ENCODE measurements at places on chromosomes 3 and 15. TPM values are rescaled to one million over a fixed set of nuclear protein-coding genes. Genes with fewer than 3 reads are reported as not detected.

DNA sequence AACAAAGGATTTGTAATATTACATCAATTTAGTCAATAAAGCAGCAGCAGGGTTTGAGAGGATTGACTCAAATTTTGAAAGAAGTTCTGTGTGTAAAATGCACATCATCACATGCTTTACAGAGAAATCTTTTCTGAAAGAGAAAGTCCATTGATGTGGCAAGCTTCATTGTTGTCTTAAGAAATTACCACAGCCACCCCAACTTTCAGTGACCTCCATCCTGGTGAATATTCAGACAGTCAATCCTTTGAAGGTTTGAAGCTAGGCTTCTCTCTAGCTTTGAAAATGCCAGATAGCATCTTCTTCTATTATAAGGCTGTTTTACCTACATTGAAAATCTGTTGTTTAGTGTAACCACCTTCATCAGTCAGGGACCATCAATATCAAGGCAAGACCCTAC lies 51.8 kb upstream of the SETMAR start:
- no peak overlapping the region for H3K4me3 ChIP-seq
- H3K4me1 ChIP-seq = no peaks in the 10 kb centered on the region
- H3K27ac ChIP-seq = no peak overlapping the region
- no peak for DNase-seq
- H3K36me3 ChIP-seq = no peaks in the 10 kb centered on the region

DNA sequence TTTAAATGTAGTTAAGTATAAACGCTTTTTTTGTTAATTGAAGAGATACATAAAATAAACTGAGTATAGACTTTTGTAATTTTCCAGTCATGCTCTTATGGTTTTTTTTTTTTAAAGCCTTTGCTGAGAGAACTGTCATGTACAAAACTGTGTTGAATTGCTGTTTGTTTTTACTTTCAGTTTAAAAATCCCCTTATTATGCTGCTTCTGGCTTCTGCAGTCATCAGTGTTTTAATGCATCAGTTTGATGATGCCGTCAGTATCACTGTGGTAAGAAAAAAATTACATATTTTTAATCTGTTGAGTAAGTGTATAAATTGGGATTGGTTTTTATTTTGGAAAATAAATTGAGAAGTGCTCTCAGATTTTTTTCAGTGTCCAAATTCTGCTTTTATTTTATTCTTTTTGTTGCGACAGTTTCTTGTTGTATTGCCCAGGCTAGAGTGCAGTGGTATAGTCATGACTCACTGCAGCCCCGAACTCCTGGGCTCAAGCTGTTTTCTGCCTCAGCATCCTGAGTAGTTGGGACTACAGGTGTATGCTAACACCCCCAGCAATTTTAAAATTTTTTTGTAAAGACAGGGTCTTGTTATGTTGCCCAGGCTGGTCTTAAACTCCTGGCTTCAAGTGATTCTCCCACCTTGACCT lies 40.7 kb downstream of the ATP2C1 start:
- no peak overlapping the region for H3K27ac ChIP-seq
- no peaks in the 10 kb centered on the region for H3K27me3 ChIP-seq
- DNase-seq = no peak
- no peaks in the 10 kb centered on the region for H3K4me1 ChIP-seq
- H3K4me3 ChIP-seq = no peak overlapping the region

- DNase-seq = peak; percentile 29
- no peak overlapping the region for H3K4me3 ChIP-seq
- no peaks in the 10 kb centered on the region for H3K36me3 ChIP-seq
- H3K27me3 ChIP-seq = no peaks in the 10 kb centered on the region
- no peak overlapping the region for H3K27ac ChIP-seq
- H3K4me1 ChIP-seq = peaks cover 49% of the 10 kb centered on the region
These were observed 144.6 kb upstream of the MEF2A start for GRCh38 chr15:99421172-99421656.

GRCh38 chr15:101520395-101520794 lies 30.9 kb upstream of the PCSK6 start:
- H3K36me3 ChIP-seq = no peaks in the 10 kb centered on the region
- no peaks in the 10 kb centered on the region for H3K27me3 ChIP-seq
- H3K4me1 ChIP-seq = no peaks in the 10 kb centered on the region
- H3K27ac ChIP-seq = no peak overlapping the region
- no peak overlapping the region for H3K4me3 ChIP-seq

GRCh38 chr3:54215521-54215920 lies 93.2 kb downstream of the CACNA2D3 start:
- no peaks in the 10 kb centered on the region for H3K4me1 ChIP-seq
- no peak overlapping the region for H3K4me3 ChIP-seq
- no peaks in the 10 kb centered on the region for H3K27me3 ChIP-seq
- DNase-seq = no peak

GRCh38 chr15:99098426-99098825 lies 6.5 kb upstream of the SYNM start:
- peaks cover 9% of the 10 kb centered on the region for H3K27me3 ChIP-seq
- H3K4me3 ChIP-seq = no peak overlapping the region
- H3K27ac ChIP-seq = no peak overlapping the region
- no peak for DNase-seq
- H3K36me3 ChIP-seq = no peaks in the 10 kb centered on the region

GRCh38 chr15:99632521-99632920 lies 66.7 kb downstream of the MEF2A start:
- H3K27me3 ChIP-seq = no peaks in the 10 kb centered on the region
- no peak overlapping the region for H3K4me3 ChIP-seq

- no peaks in the 10 kb centered on the region for H3K4me1 ChIP-seq
- DNase-seq = no peak
- no peaks in the 10 kb centered on the region for H3K36me3 ChIP-seq
- no peak overlapping the region for H3K4me3 ChIP-seq
- no peak overlapping the region for H3K27ac ChIP-seq
- no peaks in the 10 kb centered on the region for H3K27me3 ChIP-seq
These were observed 57.4 kb upstream of the MYZAP start for GRCh38 chr15:57534281-57534680.

GRCh38 chr3:115518100-115518852 lies 105.0 kb upstream of the GAP43 start:
- no peak for DNase-seq
- H3K27ac ChIP-seq = no peak overlapping the region
- no peaks in the 10 kb centered on the region for H3K36me3 ChIP-seq
- H3K4me3 ChIP-seq = no peak overlapping the region
- peaks cover 6% of the 10 kb centered on the region for H3K4me1 ChIP-seq

DNA sequence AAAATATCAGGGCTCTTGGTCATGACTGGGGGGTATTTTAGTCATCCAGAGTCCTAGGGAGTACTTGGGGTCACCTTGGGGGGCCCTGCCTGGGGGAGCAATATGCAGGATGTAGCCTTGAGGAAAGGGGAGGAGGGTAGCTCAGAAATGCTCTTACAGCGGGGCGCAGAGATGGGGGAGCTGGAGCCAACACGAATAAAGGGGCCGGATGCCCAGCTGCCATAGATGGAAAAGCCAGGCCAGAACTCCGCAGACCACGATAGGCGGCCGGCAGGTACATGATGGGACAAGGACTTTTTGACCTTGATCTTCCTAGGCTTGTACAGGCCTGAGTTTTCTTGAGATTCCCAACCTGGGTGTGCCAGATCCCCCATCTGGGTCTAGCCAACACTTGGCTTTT lies 47.7 kb upstream of the SLC6A1 start:
- H3K4me3 ChIP-seq = no peak overlapping the region
- DNase-seq = no peak
- no peak overlapping the region for H3K27ac ChIP-seq
- no peaks in the 10 kb centered on the region for H3K4me1 ChIP-seq
- H3K27me3 ChIP-seq = no peaks in the 10 kb centered on the region

DNA sequence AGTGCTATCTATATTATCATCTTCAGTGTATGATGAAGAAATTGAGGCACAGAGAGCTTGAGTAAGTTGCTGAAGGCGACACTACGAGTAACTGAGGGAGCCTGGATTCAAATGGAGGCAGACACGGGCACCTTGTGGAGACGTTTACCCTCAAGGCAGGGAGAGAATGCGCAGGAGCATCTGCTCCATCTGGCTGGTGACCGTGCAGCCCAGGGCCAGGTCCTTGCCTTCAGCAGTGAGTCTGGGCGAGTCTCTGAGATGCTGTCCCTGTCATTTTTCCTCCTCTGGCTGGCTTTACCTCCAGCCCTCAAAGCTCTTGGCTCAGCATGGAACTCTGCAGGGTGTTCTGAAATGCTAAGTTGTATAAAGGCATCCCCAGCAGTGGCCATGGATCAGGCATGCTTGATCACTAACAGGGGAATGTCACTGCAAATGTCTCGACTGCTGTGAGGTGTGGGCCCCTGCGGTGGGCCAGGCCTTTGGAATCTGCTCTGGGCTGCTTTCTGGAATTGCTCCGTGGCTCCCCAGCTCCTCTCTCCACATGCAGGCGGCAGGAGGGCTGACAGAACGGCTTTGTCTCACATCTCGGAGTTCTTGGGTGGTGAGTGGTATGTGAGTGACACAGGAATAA lies 19.7 kb downstream of the SPSB4 start:
- no peak overlapping the region for H3K4me3 ChIP-seq
- H3K36me3 ChIP-seq = no peaks in the 10 kb centered on the region
- no peak overlapping the region for H3K27ac ChIP-seq
- no peaks in the 10 kb centered on the region for H3K4me1 ChIP-seq
- no peaks in the 10 kb centered on the region for H3K27me3 ChIP-seq

DNA sequence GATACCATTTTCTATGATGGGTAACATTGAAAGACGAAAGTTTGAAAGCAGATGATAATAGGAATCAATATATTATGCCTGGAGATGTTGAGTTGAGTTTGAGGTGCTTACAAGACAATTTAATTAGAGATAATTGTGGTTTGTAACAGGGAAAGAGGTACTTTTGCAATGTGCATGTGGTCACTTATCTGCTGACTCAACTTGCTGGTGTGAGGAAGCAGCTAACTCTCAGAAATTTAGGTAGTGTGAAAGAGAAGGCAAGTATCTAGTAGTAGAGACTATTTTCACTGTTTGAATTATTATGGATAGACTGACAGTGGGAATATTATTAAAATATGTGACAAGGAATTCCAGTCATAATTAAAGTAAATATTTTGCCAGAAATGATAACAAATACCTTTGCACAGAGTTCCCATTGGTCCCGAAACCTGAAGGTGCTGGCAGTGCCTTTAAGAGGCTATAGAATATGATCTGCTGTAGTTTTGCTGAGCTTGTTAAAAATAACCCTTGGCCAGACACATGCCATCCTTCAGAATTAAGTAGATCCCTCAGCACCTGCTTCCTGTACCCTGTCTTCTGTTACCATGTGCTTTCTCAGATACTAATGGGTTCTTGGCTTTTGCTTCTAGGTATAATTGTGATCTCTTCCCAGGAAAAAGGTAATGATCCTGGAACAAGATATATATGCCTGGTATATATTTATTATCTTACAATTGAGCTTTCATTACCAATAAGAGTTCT lies 315.9 kb downstream of the BCHE start:
- H3K36me3 ChIP-seq = no peaks in the 10 kb centered on the region
- H3K27me3 ChIP-seq = no peaks in the 10 kb centered on the region
- no peaks in the 10 kb centered on the region for H3K4me1 ChIP-seq
- H3K4me3 ChIP-seq = no peak overlapping the region
- DNase-seq = no peak

GRCh38 chr3:72427624-72428023 lies 420.6 kb downstream of the SHQ1 start:
- no peak overlapping the region for H3K27ac ChIP-seq
- no peaks in the 10 kb centered on the region for H3K36me3 ChIP-seq
- no peak overlapping the region for H3K4me3 ChIP-seq
- no peaks in the 10 kb centered on the region for H3K27me3 ChIP-seq

DNA sequence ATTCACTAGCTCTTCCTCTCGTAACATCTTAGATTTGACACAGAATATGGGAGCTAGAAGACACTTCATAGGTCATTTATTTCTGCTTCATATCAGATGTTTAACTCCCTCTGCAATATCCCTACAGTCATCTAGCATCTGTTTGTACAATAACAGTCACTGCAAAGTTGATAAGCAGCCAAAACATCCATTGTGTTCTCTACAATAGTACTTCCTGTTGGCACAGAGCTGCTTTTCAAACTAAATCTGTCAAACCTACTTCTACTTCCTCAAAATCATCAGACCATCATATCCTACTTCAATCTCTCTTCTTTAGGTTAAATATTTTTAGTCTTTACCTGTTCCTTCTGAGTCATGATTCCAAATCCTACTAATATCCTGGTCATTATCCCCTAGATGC lies 233.2 kb downstream of the FGF12 start:
- no peaks in the 10 kb centered on the region for H3K4me1 ChIP-seq
- H3K4me3 ChIP-seq = no peak overlapping the region
- DNase-seq = no peak

- H3K36me3 ChIP-seq = no peaks in the 10 kb centered on the region
- H3K4me3 ChIP-seq = no peak overlapping the region
- no peaks in the 10 kb centered on the region for H3K4me1 ChIP-seq
- no peak for DNase-seq
- no peaks in the 10 kb centered on the region for H3K27me3 ChIP-seq
These were observed 13.9 kb downstream of the CHST13 start for GRCh38 chr3:126537730-126538281.

GRCh38 chr3:171815973-171816595 lies 5.8 kb upstream of the PLD1 start:
- no peak for DNase-seq
- no peak overlapping the region for H3K4me3 ChIP-seq
- H3K27ac ChIP-seq = no peak overlapping the region
- H3K36me3 ChIP-seq = no peaks in the 10 kb centered on the region
- no peaks in the 10 kb centered on the region for H3K27me3 ChIP-seq
- H3K4me1 ChIP-seq = no peaks in the 10 kb centered on the region

DNA sequence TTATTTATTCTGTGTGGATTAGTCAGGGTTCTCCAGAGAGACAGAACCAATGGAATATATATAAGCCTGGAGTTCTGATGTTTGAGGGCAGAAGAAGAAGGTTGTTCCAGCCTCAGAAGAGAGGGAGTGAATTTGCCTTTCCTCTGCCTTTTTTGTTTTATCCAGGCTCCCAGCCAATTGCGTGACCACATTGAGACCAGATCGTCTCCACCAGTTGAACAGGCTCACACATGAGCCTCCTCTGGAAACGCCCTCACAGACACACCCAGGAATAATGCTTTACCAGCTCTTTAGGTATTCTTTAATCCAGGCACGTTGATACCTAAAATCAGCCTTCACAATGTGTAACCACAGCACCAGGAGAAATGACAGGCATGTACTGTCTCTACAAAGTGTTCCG lies 923.1 kb downstream of the TBL1XR1 start:
- H3K27me3 ChIP-seq = no peaks in the 10 kb centered on the region
- H3K4me3 ChIP-seq = no peak overlapping the region
- H3K36me3 ChIP-seq = no peaks in the 10 kb centered on the region
- H3K4me1 ChIP-seq = no peaks in the 10 kb centered on the region

GRCh38 chr3:184234224-184234623 lies 4.8 kb downstream of the VWA5B2 start:
- peaks cover 28% of the 10 kb centered on the region for H3K27me3 ChIP-seq
- no peak overlapping the region for H3K27ac ChIP-seq
- H3K36me3 ChIP-seq = no peaks in the 10 kb centered on the region

- no peak for DNase-seq
These were observed 30.9 kb upstream of the MUC13 start for GRCh38 chr3:124965413-124965812.

NOX5 gene
- polyA plus RNA-seq = not detected

GPR171 gene
- polyA plus RNA-seq = 123 TPM

USF3 gene
- polyA plus RNA-seq = 1.4 TPM

COL6A5 gene
- not detected for polyA plus RNA-seq

NEK10 gene
- polyA plus RNA-seq = 0.10 TPM

CASR gene
- not detected for polyA plus RNA-seq

STAC gene
- polyA plus RNA-seq = not detected

DLEC1 gene
- 1.3 TPM for polyA plus RNA-seq

IQCF5 gene
- polyA plus RNA-seq = not detected

SCN11A gene
- polyA plus RNA-seq = not detected

CAPN3 gene
- polyA plus RNA-seq = 1.0 TPM
